AG09319 (cell line): ENCODE measurements at places on chromosomes 4 and X.
A peak's percentile ranks its signal among the peaks of the same experiment; 100 is the strongest.

DNA sequence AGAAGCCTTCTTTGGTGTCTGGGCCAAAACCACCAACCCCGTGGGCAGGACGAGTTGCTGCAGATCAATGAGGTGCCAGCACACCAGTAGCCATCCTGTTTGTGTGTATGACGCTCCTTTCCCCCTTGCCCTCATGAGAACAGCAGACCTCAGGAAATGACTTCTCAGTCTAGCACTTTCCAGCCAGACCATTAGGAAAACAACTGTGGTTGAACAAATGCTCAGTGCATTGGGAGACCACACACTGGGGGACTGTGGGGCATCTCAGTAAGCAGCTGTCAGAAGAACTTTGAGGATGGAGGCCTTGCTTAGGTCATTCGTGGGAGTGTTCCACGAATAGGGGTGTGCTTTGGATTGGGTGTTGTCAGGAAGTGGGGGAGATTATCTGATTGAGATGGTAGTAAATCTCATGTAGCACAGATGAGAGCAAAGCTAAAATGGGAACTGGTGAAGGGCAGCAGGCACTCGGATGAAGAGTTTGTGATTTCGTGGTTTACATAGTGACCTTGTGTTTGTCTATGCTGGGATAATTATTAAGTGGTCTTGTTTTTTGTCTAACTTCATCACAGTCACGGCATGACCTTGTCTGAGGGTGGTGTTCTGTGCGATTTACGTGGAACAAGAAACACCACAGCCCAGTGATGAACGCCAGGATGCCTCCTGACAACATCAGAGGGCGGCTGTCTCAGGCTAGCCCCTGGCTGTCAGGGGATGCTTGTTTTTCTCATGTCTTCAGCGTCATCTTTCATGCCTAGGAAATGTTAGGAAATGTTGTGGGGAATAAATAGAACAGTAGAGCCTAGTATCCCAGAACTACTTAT is 70.1 kb downstream of the USP46 start:
- no peak for DNase-seq

- no peak for DNase-seq
These were observed 162.1 kb downstream of the EPHA5 start for GRCh38 chr4:65508168-65508567.

- no peak for DNase-seq
These were observed 192.3 kb downstream of the TLL1 start for GRCh38 chr4:166065324-166065723.

- no peak for DNase-seq
These were observed 103.7 kb downstream of the AKAP4 start for GRCh38 chrX:50097071-50097470.

DNA sequence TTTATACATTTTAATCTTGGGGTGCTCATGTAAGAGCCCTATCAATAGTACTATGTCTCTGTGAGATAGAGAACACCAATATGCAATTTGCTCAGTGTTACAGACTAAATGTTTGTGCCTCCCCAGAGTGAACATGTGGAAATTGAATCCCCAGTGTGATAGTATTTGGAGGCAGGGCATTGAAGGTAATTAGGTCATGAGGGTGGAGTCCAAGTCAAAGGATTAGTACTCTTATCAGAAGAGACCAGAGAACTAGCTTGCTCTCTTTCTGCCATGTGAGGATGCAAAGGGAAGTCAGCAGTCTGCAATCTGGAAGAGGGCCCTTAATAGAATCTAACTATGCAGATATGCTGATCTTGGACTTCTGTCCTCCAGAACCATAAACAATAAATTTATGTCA is 1317.0 kb downstream of the STIM2 start:
- no peak for DNase-seq

GRCh38 chr4:127505203-127505602 is 127.6 kb upstream of the INTU start:
- peak; percentile 64 for DNase-seq

DNA sequence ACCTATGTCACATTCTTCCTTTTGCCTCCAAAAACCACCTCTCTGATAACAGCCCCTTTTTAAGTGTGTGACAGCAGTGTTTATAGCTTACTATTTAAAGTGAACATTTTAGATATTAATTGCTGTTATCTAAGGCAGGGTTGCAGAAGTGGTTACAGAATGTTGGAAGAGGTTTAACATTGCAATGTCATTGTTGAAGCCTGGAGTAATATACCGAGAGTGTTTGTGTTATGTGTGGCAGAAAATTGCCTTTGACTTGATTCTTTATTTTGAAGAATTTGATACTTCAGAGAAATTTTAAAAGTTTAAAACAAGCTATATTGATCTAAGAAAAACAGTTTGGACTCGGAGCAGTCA is 37.1 kb downstream of the SMARCAD1 start:
- no peak for DNase-seq

- DNase-seq, result no peak
These were observed 48.3 kb downstream of the TLR10 start for GRCh38 chr4:38734446-38734845.

- DNase-seq, result no peak
These were observed 1.9 kb downstream of the TSPYL2 start for GRCh38 chrX:53084043-53084570.
